ENCODE measurements at places on chromosomes 7 and 10. TPM values are rescaled to one million over a fixed set of nuclear protein-coding genes. Genes with fewer than 3 reads are reported as not detected.

Gene ZNF727
- total RNA-seq, result not detected

Gene CYP2C9
- total RNA-seq, result not detected

Gene GIMAP1
- total RNA-seq, result 13.5 TPM

Gene UCMA
- total RNA-seq, result not detected

Gene TMEM229A
- not detected for total RNA-seq

Gene LGI1
- total RNA-seq, result not detected

Gene CPN1
- total RNA-seq, result not detected

Gene TRPV5
- total RNA-seq, result not detected

Gene CHN2
- 0.78 TPM for total RNA-seq

Gene KCP
- 0.04 TPM for total RNA-seq

Gene COL1A2
- 19.1 TPM for total RNA-seq

Gene ABCF2
- total RNA-seq, result 78.8 TPM

Gene ATG9B
- total RNA-seq, result under 0.01 TPM

Gene RASA4B
- total RNA-seq, result 1.5 TPM

Gene FKBP6
- total RNA-seq, result not detected

Gene ADAM12
- 0.21 TPM for total RNA-seq

Gene ABCA13
- total RNA-seq, result not detected

Gene OR2A12
- total RNA-seq, result not detected

Gene PDLIM1
- 46.5 TPM for total RNA-seq

Gene GARIN1A
- total RNA-seq, result 0.13 TPM

Gene MRLN
- not detected for total RNA-seq

Gene FAM204A
- total RNA-seq, result 77.0 TPM

Gene FGF8
- not detected for total RNA-seq

Gene ITPRIP
- total RNA-seq, result 16.6 TPM

Gene CUZD1
- total RNA-seq, result 0.99 TPM

Gene PRLHR
- not detected for total RNA-seq

Gene GTF2IRD2
- 1.5 TPM for total RNA-seq

Gene TMEM176A
- total RNA-seq, result not detected

Gene OR2A1
- total RNA-seq, result not detected

Gene SKIDA1
- 0.46 TPM for total RNA-seq

Gene ASB10
- total RNA-seq, result not detected

Gene CRYGN
- total RNA-seq, result not detected

Gene HOXA4
- total RNA-seq, result 0.74 TPM

Gene FEZF1
- not detected for total RNA-seq

Gene NRCAM
- 87.2 TPM for total RNA-seq

Gene LEP
- total RNA-seq, result not detected

All from pulmonary artery endothelial cell (primary cell).